ENCODE measurements at places on chromosomes 12 and 14. TPM values are rescaled to one million over a fixed set of nuclear protein-coding genes. Genes with fewer than 3 reads are reported as not detected.
A peak's percentile ranks its signal among the peaks of the same experiment; 100 is the strongest.

GRCh38 chr14:52081964-52082363 is 13.1 kb upstream of the NID2 start:
- no peak overlapping the region for H3K4me3 ChIP-seq
- no peaks in the 10 kb centered on the region for H3K4me1 ChIP-seq
- no peak for DNase-seq

Gene MAGOHB
- 79.4 TPM for total RNA-seq

GRCh38 chr12:93108985-93109384 is 179.9 kb upstream of the EEA1 start:
- H3K4me3 ChIP-seq, result no peak overlapping the region
- H3K36me3 ChIP-seq, result no peaks in the 10 kb centered on the region
- DNase-seq, result no peak

DNA sequence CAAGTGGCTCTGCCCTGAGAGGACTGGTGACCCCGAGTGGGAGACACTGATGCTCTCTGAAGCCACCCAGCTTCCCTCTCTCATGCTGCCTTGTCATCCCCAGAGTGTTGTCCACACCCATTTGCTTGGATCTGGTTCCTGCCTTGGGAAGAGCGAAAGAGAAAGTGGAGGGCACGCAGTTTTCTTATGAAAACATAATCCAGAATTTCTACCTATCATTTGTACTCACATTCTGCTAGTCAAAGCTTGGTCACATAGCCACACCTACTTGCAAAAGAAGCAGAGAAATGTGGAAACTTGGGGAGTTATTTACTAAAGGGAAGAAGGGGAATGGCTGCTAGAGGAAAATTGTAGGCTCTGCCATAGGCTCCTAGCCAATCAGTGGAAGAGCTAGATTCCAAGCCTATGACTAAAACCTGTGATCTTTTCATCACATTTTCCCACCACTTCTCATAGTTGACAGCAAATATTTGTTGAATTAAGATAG is 326.3 kb downstream of the ZFP36L1 start:
- H3K36me3 ChIP-seq, result no peaks in the 10 kb centered on the region
- no peak overlapping the region for H3K27ac ChIP-seq
- H3K4me3 ChIP-seq, result no peak overlapping the region
- H3K27me3 ChIP-seq, result no peaks in the 10 kb centered on the region
- DNase-seq, result no peak
- H3K4me1 ChIP-seq, result peaks cover 33% of the 10 kb centered on the region

DNA sequence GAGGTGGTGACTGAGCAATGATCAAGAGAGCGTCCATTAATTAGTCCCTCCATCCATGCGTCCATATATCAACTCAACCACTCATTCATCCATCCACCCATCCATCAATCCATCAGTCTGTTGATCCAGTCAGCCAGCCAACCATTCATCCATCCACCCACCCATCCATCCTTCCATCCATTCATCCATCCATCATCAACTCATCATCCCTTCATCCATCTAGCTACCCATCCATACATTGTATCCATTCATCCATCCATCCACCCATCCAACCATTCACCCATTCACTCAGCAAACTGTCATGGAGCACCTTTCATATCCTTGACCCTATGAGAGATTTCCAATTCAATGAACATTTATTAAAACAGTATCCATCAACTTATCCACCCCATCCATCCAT is 28.1 kb downstream of the MAP1LC3B2 start:
- no peak for DNase-seq
- no peak overlapping the region for H3K4me3 ChIP-seq
- peaks cover 7% of the 10 kb centered on the region for H3K27me3 ChIP-seq
- peaks cover 6% of the 10 kb centered on the region for H3K4me1 ChIP-seq
- H3K36me3 ChIP-seq, result no peaks in the 10 kb centered on the region

Gene SCNN1A
- 0.05 TPM for total RNA-seq

Gene STYK1
- not detected for total RNA-seq

Gene OAS3
- total RNA-seq, result 50.1 TPM

- DNase-seq, result no peak
- H3K27me3 ChIP-seq, result peaks cover 9% of the 10 kb centered on the region
- H3K36me3 ChIP-seq, result peaks cover 2% of the 10 kb centered on the region
- no peaks in the 10 kb centered on the region for H3K4me1 ChIP-seq
- H3K27ac ChIP-seq, result no peak overlapping the region
- H3K4me3 ChIP-seq, result no peak overlapping the region
These were observed 25.7 kb downstream of the JKAMP start for GRCh38 chr14:59510001-59510400.

- H3K27me3 ChIP-seq, result peaks cover 12% of the 10 kb centered on the region
- peak overlapping the region; percentile 70 for H3K4me3 ChIP-seq
- H3K4me1 ChIP-seq, result peaks cover 15% of the 10 kb centered on the region
- H3K27ac ChIP-seq, result peak overlapping the region; percentile 68
- H3K36me3 ChIP-seq, result no peaks in the 10 kb centered on the region
These were observed 25.2 kb upstream of the KRT78 start for GRCh38 chr12:52873832-52874572.

Gene VRTN
- total RNA-seq, result not detected

DNA sequence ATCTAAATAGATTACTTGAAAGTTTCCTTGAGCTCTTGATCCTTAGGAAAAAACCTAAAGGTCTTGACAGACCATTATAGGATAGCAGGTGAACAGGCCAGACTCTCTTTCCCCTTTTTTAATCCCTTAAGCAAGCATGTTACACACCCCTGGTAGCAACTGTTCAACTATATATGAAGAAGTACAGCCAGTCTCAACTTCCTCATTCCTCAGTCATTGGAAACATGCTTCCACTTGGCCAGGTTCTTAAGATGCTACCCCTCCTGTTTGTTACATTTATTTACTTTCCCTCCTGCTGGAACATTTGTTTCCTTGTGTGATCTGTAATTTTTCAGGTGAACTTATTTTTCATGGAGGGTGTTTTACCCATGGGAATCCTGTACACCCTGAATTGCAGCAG is 124.1 kb downstream of the ARMH4 start:
- no peaks in the 10 kb centered on the region for H3K36me3 ChIP-seq
- DNase-seq, result no peak
- H3K27ac ChIP-seq, result no peak overlapping the region
- H3K4me3 ChIP-seq, result no peak overlapping the region

- H3K4me3 ChIP-seq, result no peak overlapping the region
- H3K36me3 ChIP-seq, result no peaks in the 10 kb centered on the region
- H3K4me1 ChIP-seq, result no peaks in the 10 kb centered on the region
- DNase-seq, result no peak
- no peaks in the 10 kb centered on the region for H3K27me3 ChIP-seq
These were observed 266.0 kb downstream of the ALG10 start for GRCh38 chr12:34287986-34288962.

Gene SLC6A12
- not detected for total RNA-seq

DNA sequence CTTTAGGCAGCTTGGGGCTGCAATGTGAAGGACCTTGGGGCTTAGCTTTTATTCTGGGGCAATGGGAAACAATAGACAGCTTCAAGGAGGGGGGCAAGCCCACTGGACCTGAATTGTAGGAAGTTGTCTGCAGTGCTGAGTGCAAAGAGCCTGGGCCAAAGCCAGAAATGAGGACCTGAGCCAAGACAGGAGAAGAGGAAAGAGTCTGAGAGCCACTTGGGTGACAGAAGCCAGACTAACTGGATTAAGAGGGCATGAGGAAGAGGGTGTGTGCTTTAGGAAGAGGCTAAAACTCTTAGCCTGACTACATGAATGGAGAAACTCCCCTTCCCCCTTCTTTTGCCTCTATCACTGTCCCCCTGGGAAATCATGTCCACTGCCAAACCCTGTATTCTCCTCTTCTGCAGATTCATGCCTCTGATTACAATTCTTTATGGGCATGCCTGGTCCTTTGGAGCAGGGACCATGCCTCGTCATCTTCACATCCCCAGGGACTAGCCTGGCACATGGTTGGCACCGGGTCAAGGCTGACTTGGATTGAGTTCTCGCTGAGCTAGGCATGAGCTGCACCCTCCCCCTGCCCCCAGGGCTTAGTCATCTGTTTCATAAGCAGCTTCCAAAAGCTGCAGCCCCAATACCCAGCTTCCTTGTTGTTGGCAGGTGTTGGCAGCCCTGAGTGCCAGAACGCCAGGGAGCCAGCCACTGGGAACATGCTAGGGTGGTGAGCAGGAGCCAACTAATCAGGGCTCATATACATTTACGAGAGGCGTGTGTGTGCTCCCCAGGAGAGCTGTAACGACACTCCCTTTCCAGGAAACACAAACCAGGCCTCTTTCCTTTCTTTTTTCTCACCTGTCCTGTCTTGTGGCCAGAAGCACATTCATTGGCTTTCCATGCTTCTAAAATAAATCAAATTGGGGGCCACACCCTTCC is 27.7 kb upstream of the JDP2 start:
- DNase-seq, result no peak
- peaks cover 2% of the 10 kb centered on the region for H3K36me3 ChIP-seq
- H3K27ac ChIP-seq, result no peak overlapping the region
- H3K4me3 ChIP-seq, result no peak overlapping the region

GRCh38 chr14:93520053-93520607 is 89.4 kb downstream of the UNC79 start:
- H3K4me3 ChIP-seq, result no peak overlapping the region
- no peaks in the 10 kb centered on the region for H3K4me1 ChIP-seq
- H3K27ac ChIP-seq, result no peak overlapping the region
- peaks cover 4% of the 10 kb centered on the region for H3K36me3 ChIP-seq

Gene ISM2
- total RNA-seq, result not detected

Gene DBX2
- not detected for total RNA-seq

GRCh38 chr14:77485901-77486678 is 12.5 kb downstream of the ISM2 start:
- no peak overlapping the region for H3K4me3 ChIP-seq
- H3K4me1 ChIP-seq, result no peaks in the 10 kb centered on the region
- H3K36me3 ChIP-seq, result no peaks in the 10 kb centered on the region

Gene C12orf43
- 35.3 TPM for total RNA-seq

- peaks cover 2% of the 10 kb centered on the region for H3K36me3 ChIP-seq
- peak overlapping the region; percentile 78 for H3K27ac ChIP-seq
- peak; percentile 11 for DNase-seq
- no peak overlapping the region for H3K4me3 ChIP-seq
These were observed 83.5 kb downstream of the SLC25A47 start for GRCh38 chr14:100406505-100407131.

DNA sequence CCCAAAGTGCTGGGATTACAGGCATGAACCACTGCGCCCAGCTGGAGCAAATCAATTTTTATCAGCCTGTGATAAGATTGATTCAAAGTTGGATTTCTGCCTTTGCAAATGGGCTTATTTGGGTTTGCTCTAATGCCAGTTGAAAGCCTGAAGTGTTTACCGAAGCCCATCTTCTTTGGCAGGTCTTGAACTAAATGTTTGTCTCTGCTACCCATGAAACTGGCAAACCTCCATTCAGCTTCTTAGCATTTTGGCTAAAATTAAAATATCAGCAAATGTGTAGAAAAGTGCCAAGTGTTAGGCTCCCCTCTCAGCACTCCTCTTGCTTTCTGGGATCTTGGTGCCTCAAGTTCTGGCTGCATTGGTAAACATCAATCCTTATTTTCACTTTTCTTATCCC is 61.5 kb downstream of the MGAT4C start:
- H3K27me3 ChIP-seq, result peaks cover 3% of the 10 kb centered on the region
- H3K4me1 ChIP-seq, result no peaks in the 10 kb centered on the region
- no peak overlapping the region for H3K4me3 ChIP-seq
- H3K27ac ChIP-seq, result no peak overlapping the region

Gene SLC5A8
- total RNA-seq, result not detected

Gene SFSWAP
- 69.3 TPM for total RNA-seq

DNA sequence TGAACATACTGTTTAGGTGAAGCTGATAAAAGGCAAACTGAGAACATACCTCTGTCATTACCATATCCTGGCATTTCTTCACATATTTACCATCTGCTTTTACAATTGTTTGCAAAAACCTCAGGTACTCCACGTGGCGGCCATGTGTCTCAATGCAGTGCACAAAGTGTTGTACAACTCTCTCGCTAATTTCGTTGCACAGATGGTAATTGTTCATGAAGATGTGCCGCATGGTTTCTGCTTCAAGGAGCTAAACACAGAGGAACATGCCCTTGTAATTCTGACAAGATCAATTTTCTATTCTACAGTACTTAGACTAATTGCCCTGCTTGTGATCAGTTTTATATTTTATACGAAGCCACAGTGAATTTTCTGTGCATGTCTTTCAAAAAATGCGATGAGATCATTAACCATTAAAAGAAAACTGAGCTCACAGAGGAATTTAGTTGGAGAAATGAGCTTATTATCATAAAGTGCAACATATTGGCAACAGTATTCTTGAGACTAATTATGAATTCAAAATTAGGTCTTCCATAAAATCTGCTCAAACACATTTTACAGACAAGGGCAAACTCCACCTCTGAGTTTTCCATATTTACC is 233.8 kb downstream of the ITPR2 start:
- no peak overlapping the region for H3K27ac ChIP-seq
- peaks cover 33% of the 10 kb centered on the region for H3K36me3 ChIP-seq
- H3K4me3 ChIP-seq, result no peak overlapping the region
- DNase-seq, result no peak
- H3K4me1 ChIP-seq, result no peaks in the 10 kb centered on the region
- no peaks in the 10 kb centered on the region for H3K27me3 ChIP-seq
